Stimulated activated CD8-positive, alpha-beta memory T cell treated with anti-CD3 and anti-CD28 coated beads, Interleukin-15, amount 100 ng/mL, for 48 hours (primary cell): ENCODE measurements at places on chromosomes 11 and 22.

DNA sequence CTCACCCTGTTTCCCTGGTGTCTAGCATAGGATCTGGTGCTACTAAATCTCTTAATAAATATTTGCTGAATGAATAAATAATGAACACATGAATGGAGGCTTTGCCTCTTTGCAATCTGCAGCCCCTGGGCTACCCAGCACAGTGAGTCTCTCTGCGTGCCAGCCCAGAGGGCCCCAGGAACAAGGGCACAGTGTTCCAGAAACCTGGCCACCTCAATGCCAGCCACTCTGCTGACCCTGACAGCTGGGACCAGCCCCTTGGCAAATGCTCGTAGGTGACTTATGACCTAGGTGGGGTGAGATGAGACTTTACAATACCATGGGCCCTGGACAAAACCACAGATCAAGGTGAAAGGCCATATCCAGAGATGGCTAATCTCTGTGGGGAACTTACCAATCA is 31.6 kb downstream of the UQCR10 start:
- DNase-seq: no peak

DNA sequence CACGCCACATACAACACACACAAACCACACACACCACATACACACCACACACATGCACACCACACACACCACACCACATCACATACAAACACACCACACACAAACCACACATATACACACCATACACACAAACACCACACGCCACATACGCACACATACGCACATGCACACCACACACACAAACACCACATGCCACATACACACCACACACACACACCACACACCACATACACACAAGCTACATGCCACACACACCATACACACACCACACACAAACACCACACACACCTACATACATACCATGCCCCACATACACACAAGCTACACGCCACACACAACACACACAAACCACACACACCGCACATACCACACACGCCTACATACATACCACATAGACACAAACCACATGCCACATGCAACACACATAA is 15.7 kb upstream of the TH start:
- no peak for DNase-seq

DNA sequence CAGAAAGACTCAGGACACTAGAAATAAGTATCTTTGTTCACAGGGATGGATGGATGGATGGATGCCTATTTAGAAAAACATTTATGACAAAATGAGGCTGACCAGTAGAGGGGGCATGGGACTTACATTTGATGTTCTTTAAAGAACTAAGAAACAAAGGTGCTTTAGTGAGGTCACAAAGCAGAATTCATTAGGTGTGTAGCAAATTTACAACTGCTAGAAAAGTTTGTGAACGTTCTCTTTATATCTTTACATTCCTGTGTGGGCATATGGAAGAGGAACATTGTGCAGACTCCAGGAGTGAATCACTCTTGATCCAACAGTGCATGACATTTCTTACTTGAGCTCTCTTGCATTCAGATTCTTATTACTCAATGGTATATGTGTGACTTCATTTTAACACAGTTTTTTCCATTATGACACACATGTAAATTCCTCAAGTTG is 15.8 kb upstream of the SIK2 start:
- DNase-seq: no peak

GRCh38 chr22:46969491-46969890 is 207.0 kb downstream of the TBC1D22A start:
- peak; percentile 75 for DNase-seq

DNA sequence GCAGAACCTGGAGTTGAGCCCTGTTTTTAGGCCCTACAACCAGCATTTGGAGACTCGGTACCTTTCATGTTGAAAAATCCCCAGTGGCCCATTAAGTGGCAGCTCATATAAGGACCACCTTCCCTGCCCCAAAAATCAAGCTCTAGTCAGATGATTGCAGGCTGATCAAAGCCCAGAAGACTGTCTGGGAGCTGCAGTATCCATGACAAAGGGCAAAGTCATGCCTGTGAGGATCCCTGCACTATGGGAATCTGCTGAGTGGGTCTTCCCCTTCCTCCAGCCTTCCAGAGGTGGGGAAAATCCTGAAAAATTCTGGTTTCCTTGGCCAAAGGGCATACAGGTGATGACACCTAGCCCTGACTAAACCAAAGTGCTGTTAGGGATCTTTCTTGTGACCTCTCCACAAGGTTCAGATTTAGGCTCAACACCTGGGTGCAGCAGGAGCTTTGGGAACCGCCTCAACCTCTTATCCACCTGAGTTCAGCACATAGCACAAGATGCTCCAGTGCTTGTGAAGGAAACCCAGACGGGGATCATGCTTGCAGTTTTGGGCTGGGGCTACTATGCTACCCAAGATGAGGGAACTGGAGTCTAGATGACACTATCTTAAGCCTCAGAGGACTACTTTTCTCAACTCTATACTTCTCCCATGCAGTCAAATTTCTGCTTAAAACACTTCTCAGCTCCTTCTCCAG is 1.2 kb upstream of the TRIM3 start:
- no peak for DNase-seq

DNA sequence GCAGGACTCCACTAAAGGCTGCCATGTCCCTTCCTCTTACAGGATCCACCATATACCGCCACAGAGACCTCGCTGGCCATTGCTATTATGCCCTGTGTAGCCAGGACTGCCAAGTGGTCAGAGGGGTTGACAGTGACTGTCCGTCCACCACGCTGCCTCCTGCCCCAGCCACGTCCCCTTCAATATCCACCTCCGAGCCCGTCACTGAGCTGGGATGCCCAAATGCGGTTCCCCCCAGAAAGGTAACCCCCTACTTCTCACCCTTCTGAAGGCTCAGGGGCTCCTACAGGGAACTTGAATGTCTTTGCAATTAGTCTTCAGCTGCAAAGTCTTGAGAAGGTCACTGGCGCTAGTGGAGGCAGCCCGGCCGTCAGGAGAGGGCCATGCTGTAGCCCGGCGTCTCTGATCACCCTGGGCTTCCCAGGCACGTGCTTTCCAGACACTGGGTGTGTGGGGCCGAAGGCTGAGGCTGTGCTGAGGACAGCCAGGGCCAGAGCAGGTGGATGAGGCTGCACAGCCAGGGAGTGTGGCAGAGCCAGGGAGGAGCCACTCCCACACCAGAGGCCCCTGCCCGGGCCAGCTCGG is 30.0 kb upstream of the MUC5B start:
- no peak for DNase-seq

DNA sequence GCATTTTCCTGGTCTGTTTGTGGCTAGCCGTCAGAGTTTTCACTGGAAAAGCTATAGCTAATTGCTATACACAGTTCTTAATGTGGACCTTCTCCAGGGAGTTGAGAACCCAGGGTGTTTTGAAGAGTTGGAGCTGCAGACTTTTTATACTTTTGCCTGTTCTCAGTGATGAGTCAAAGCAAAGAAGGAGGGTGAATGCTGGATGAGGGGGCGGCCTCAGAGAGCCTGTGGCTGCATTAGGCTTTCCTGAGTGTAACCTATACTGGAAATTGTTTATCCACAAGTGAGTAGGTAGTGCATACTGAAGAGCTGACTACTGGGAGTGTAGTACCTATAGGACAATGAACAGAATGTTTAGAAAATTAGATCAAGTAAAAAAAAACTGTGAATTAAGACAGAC is 79.7 kb upstream of the HORMAD2 start:
- no peak for DNase-seq

GRCh38 chr11:10415817-10416392 is 39.2 kb upstream of the AMPD3 start:
- DNase-seq: no peak

GRCh38 chr11:72631806-72632731 is 42.2 kb downstream of the PDE2A start:
- DNase-seq: no peak

DNA sequence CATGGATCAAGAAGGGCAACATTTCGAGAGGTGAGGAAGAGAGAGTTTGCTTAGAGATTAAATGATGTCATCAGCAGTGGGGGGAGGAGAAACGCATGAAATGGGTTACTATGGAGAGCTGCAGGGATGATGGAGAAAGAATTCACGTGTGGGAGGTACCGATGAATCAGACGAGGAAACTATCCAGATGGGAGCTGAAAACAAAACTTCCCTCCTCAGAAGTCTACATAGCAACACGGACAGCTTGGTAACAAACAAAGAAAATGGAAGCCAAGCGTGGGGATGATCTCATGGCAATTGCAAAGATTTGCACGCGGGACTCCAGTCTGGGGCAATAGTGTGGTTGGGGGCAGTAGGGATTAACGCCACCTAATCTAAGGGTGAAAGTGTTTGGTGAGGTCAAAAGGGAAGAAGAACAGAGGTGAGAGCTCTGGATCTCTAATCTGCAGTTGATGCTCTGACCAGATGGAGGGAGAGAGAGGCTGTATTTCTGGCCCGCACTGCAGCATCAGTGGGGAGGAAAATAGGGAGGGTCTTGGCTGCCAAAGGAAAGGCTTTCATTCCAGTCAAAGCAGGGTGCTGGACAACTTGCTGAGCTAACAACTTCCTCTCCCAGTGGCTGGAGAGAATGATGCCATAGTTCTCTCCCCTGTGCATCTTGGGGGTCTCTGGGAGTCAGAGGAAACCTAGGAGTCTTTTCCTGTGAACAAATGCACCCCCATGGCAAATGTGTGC is 43.4 kb upstream of the CSNK2A3 start:
- DNase-seq: no peak

- DNase-seq: no peak
Measured at GRCh38 chr11:117950301-117950700, 21.1 kb upstream of the TMPRSS13 start.
